ENCODE measurements at places on chromosomes 1 and 21. TPM values are rescaled to one million over a fixed set of nuclear protein-coding genes. Genes with fewer than 3 reads are reported as not detected.

Gene AKNAD1
- total RNA-seq, result not detected

Gene BNIPL
- 1.5 TPM for total RNA-seq

- DNase-seq, result no peak
These were observed 155.1 kb upstream of the GORAB start for GRCh38 chr1:170376801-170377385.

- DNase-seq, result no peak
These were observed 186.3 kb upstream of the USP25 start for GRCh38 chr21:15543473-15543872.
